ENCODE measurements at places on chromosomes 11 and 22. TPM values are rescaled to one million over a fixed set of nuclear protein-coding genes. Genes with fewer than 3 reads are reported as not detected.

DNA sequence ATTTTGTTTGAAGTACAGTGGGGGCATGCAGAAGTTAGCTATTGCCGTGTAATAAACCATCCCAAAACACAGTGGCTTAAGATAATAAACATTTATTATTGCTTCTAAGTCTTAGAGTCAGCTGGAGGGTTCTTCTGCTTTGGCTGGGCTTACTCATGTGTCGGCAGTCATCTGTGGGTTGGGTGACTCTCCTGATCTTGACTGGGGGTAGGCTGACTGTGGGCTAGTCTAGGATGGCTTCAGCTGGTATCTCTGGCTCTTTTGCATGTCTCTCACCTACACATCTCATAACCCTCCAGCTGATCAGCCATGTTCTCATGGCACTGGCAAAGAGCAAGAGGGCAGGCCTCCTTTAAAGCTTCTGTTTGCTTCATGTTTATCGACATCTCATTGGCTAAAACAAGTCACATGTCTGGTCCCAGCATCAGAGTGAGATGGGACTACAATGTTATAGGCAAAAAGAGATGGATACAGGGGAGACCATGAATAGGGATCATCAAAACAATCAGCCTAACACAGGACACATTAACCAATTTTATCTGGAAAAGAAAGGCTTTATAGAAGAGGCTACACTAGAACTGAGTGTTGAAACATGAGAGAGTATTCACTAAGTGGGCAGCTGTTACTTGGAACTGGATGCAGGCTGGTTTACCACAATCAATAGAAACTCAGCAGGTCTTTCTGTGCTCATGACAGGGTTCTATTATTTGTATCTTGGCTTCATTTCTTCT lies 5.1 kb downstream of the LRRC51 start:
- no peaks in the 10 kb centered on the region for H3K27me3 ChIP-seq
- no peak overlapping the region for H3K4me3 ChIP-seq
- H3K27ac ChIP-seq, result peak overlapping the region; percentile 76
- H3K36me3 ChIP-seq, result peaks cover 4% of the 10 kb centered on the region
- H3K4me1 ChIP-seq, result peaks cover 9% of the 10 kb centered on the region
- no peak for DNase-seq

GRCh38 chr11:375065-376025 lies 6.0 kb downstream of the B4GALNT4 start:
- H3K36me3 ChIP-seq, result peaks cover 88% of the 10 kb centered on the region
- peaks cover 38% of the 10 kb centered on the region for H3K4me1 ChIP-seq
- H3K4me3 ChIP-seq, result no peak overlapping the region
- no peak overlapping the region for H3K27ac ChIP-seq
- no peak for DNase-seq
- no peaks in the 10 kb centered on the region for H3K27me3 ChIP-seq

GRCh38 chr11:63908631-63909401 lies 8.1 kb downstream of the RCOR2 start:
- H3K27me3 ChIP-seq, result no peaks in the 10 kb centered on the region
- peak overlapping the region; percentile 79 for H3K27ac ChIP-seq
- H3K36me3 ChIP-seq, result peaks cover 88% of the 10 kb centered on the region
- DNase-seq, result no peak
- no peak overlapping the region for H3K4me3 ChIP-seq

DNA sequence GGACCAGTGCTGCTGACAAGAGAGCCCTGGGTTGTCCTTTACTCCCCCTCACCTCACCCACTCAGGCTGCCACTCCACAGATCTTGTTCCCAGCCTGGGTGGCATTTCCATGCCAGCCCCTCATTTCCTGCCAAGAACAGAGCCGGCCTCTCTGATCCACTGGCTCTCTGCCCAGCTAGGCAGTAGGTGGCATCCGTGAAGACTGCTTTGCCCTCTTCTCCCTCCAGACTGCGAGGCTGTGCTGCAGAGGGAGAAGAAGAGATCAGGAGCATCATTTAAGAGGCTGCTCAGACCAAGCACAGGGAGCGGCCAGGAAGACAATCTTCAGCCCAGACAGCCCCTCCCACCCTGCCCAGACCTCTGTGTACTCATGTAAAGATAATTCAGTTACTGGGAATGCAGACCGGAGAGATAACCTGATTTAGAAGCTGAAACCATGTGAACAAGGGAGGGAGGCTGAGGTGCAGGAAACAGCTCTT lies 126.9 kb upstream of the NCAM1 start:
- peak; percentile 79 for DNase-seq
- H3K4me1 ChIP-seq, result peaks cover 40% of the 10 kb centered on the region
- peak overlapping the region; percentile 59 for H3K27ac ChIP-seq
- no peaks in the 10 kb centered on the region for H3K27me3 ChIP-seq
- no peaks in the 10 kb centered on the region for H3K36me3 ChIP-seq
- no peak overlapping the region for H3K4me3 ChIP-seq

DNA sequence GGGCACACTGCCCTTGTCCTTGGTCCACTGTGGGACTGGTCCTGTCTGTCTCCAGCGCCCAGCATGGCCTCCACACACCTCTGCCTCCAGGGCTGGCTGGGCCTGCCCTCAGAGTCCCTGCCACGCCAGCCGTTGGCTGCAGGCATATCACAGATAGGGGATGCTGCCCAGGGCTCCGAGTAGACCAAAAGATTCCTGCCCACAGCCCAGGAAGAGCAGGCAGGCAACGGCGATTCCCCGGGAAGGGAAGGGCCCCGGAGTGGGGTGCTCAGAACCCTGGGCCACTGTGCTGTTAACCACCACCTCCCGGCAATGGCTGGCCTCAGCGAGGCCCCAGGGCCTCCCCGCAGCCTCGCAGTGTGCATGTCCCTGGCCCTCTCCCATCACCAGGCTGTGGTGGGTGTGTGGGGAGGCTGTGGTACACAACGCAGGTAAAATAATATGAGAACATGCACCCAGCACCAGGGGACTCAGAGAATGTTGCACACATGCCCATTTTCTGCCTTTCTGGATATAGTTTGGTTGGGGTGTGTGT lies 2.2 kb downstream of the IFITM5 start:
- peaks cover 2% of the 10 kb centered on the region for H3K27me3 ChIP-seq
- H3K27ac ChIP-seq, result no peak overlapping the region
- H3K4me1 ChIP-seq, result peaks cover 8% of the 10 kb centered on the region
- H3K36me3 ChIP-seq, result peaks cover 8% of the 10 kb centered on the region
- no peak for DNase-seq

Gene PRR33
- not detected for total RNA-seq

Gene PNPLA3
- 2.6 TPM for total RNA-seq

Gene NNMT
- 3.4 TPM for total RNA-seq

DNA sequence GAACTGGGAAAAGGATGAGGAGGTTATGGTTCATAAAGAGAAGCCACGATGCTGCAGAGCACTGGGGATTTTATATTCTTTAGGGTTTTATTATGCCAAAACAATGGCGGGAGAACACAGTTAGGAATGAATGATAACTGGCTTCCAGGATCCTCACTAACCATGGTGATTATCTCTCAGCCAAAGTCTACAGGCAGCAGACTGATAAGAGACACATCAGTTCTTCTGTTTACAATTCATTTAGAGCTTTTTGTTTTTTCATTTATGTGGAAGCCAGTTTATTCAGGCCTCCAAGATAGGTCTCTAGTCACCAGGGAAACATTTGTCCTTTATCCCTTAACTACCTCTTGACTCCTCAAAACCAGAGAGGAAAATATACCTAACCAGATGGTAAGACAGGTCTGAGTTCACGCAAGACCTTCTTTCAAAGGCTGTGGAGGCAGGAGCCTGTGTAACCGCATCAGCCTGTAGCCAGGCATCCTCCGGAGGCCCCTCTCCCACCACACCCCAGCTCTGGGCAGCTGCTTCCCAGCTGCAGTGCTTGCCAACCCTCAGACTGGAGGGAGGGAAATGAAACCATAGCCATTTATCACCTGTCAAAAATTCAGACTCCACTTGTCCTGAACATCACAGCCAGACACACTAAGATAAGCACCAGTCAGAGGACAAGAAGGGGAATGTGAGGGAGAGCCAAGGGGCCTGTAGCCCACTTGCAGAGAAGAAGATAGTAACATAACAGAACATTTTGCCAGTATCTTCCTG lies 57.2 kb upstream of the FAM181B start:
- peak; percentile 67 for DNase-seq
- H3K4me3 ChIP-seq, result no peak overlapping the region
- no peaks in the 10 kb centered on the region for H3K27me3 ChIP-seq
- peak overlapping the region; percentile 4 for H3K27ac ChIP-seq
- peaks cover 5% of the 10 kb centered on the region for H3K4me1 ChIP-seq

Gene KRTAP5-1
- not detected for total RNA-seq

Gene PCSK7
- 30.1 TPM for total RNA-seq

- no peaks in the 10 kb centered on the region for H3K36me3 ChIP-seq
- H3K27me3 ChIP-seq, result no peaks in the 10 kb centered on the region
- no peak for DNase-seq
- H3K4me3 ChIP-seq, result no peak overlapping the region
- no peak overlapping the region for H3K27ac ChIP-seq
- H3K4me1 ChIP-seq, result peaks cover 13% of the 10 kb centered on the region
Observed at GRCh38 chr22:19576460-19577421, 52.5 kb upstream of the CLDN5 start.

DNA sequence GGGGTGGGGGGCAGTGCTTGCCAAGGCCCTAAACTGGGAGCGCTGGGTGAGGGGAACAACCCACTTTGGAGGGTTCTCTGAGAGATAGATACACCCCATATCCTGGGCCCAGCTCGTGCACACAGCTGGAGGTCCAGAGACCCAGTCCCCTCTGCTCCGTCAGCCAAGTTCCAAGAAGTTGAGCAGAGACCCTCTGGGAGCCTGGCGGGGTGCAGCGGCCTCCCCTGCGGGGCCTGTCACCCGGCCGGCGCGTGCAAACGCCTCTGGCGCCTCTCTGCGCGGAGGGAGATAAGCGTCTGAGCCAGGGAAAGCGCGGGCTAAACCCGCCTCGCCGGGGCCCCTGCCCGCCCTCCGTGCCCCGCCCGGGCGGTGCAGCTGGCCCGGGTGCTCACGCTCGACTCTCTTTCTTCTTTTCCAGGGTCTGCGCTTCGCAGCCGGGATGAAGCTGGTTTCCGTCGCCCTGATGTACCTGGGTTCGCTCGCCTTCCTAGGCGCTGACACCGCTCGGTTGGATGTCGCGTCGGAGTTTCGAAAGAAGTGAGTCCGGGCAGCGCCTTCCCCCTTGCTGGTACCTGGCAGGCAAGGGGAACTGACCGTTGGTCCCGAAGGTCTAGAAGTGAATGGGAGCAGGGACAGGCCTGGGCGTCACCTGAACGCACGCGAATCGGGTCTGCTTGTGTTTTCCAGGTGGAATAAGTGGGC lies 540 bp downstream of the ADM start:
- peaks cover 89% of the 10 kb centered on the region for H3K27me3 ChIP-seq
- no peaks in the 10 kb centered on the region for H3K36me3 ChIP-seq
- peak; percentile 11 for DNase-seq
- H3K27ac ChIP-seq, result peak overlapping the region; percentile 40
- peak overlapping the region; percentile 75 for H3K4me3 ChIP-seq
- H3K4me1 ChIP-seq, result peaks cover 67% of the 10 kb centered on the region

- H3K4me3 ChIP-seq, result no peak overlapping the region
- peaks cover 87% of the 10 kb centered on the region for H3K27me3 ChIP-seq
- H3K4me1 ChIP-seq, result peaks cover 26% of the 10 kb centered on the region
- peaks cover 2% of the 10 kb centered on the region for H3K36me3 ChIP-seq
- no peak overlapping the region for H3K27ac ChIP-seq
Observed at GRCh38 chr11:31826536-31827438, 15.7 kb upstream of the PAX6 start.

DNA sequence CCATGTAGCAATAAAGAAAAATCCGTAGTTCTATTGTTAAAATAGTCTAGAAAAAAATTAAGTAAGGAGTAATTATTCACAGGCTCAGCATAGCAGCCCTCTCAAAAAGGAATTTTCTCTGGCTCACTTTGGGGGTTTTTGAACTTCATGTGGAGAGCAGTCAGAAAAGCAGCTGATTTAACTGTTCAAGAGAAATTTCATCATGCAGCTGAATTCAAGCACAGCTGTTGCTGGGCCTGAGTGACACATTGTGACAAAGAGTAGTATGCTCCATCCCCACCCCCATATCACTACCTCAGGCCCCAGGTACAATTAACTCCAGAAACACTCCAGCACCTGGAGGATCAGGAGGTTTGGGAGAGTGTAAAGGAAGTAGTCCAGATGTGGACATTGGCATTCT lies 272.1 kb downstream of the FAM76B start:
- no peak for DNase-seq
- H3K4me1 ChIP-seq, result no peaks in the 10 kb centered on the region
- H3K4me3 ChIP-seq, result no peak overlapping the region
- no peaks in the 10 kb centered on the region for H3K27me3 ChIP-seq

GRCh38 chr11:100711984-100712383 lies 24.9 kb downstream of the ARHGAP42 start:
- no peak overlapping the region for H3K27ac ChIP-seq
- no peak overlapping the region for H3K4me3 ChIP-seq
- H3K27me3 ChIP-seq, result no peaks in the 10 kb centered on the region
- no peaks in the 10 kb centered on the region for H3K36me3 ChIP-seq
- H3K4me1 ChIP-seq, result no peaks in the 10 kb centered on the region
- DNase-seq, result no peak

DNA sequence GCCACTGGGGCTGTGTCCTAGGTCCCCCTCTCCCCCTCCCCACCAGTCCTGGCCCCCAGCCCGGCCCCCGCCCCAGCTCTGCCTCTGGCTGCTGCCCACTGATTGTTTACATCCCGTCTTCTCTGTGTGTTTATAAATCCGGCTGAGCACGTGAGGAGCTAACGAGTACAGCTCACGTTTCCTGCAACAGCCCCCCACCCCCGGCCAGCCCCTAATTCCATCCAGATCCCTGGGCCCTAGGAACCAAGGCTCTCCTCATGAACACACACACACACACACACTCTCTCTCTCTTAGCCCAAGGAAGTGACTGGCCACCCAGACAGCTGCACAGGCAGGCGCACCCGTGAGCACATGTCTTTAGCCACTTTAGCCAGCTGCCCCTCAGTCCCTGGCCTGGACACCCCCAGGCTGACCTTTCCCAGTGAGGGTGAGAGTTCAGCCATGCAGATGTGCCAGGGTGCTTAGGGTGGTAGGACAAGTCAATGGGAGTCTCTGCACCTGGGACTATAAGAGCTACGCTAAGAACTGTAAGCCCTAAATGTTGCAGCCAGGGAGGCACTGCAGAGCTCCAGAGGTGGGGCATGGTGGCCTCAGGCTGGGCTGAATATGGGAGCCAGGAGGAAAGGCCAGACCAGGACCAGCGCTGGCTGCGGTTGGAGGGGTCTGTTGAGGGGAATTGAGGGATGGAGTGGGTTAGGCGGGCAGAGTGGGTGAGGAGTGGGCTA lies 2.9 kb downstream of the CLCF1 start:
- no peak for DNase-seq
- H3K27ac ChIP-seq, result no peak overlapping the region
- H3K27me3 ChIP-seq, result peaks cover 31% of the 10 kb centered on the region
- no peak overlapping the region for H3K4me3 ChIP-seq

DNA sequence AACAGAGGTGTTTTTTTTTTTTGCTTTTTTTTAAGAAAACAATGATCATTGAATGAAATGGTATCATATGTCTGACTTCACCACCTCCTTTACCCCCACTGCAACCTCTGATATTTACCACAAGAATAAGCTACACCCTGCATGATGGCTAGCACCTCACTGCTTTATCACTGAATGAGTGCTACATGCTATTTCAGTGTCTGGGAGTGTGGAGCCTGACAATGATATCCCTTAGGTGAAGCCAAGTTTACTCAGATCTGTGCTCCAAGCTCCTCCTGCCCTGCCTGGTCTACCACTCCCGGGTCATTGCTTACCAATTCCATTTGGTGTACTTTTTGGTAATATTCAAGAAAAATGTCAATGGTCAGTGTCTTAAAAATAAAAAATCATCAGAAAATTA lies 21.1 kb downstream of the MMP20 start:
- H3K36me3 ChIP-seq, result no peaks in the 10 kb centered on the region
- no peak for DNase-seq
- H3K27ac ChIP-seq, result peak overlapping the region; percentile 84
- H3K4me3 ChIP-seq, result no peak overlapping the region
- H3K27me3 ChIP-seq, result no peaks in the 10 kb centered on the region

Gene HPX
- 2.8 TPM for total RNA-seq

GRCh38 chr11:96061730-96062129 lies 137.8 kb upstream of the MTMR2 start:
- H3K4me3 ChIP-seq, result no peak overlapping the region
- peaks cover 9% of the 10 kb centered on the region for H3K4me1 ChIP-seq
- H3K36me3 ChIP-seq, result no peaks in the 10 kb centered on the region
- no peaks in the 10 kb centered on the region for H3K27me3 ChIP-seq

Measured in spinal cord (tissue), 10 donors.